ENCODE measurements at places on chromosomes 6 and 20.
A peak's percentile ranks its signal among the peaks of the same experiment; 100 is the strongest.

- DNase-seq: no peak
Measured at GRCh38 chr6:125732398-125732797, 17.0 kb upstream of the HEY2 start.

DNA sequence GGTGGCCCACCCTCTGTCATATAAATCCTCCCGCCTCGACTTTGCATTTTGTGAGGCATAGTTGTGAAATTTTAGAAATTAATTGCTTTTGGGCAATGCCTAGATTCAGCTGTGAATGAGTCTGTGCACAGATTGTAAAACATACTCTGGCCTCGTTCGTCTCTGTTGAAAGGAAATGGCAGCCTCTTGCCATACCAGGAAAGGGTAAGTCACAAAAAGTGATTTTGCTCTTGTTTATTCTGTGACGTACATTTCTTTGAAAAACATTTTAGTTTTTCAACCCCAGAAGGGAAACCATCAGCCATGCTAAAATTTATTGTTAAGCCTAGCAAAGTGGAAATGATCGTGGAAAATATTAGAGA, 15.3 kb upstream of the EXOC2 start:
- DNase-seq: no peak

GRCh38 chr20:59792300-59792699, 141.1 kb downstream of the SYCP2 start:
- DNase-seq: no peak

DNA sequence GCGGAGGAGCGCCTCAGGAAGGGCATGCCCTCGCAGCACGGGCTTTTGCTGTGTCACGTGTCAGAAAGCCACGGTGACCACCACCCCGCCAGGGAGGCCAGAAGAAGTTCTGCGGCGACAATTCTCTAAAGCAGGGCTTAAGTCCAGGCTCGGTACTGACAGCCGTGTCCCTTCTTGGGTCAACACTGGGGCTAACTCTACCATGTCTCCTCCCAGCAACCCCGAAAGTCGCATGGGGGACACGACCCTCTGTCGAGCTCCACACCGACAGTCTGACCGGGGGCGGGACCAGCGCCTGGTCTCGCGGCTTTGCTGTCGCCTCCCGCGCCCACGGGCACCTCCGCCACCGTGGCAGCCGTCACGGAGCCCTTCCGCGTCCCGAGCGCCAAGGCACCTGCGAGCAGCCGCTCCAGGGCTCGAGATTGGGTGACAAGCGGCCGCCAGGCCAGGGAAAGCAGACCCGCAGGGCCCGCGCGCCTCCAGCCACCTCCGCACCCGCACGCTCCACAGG, 534 bp downstream of the NANP start:
- peak; percentile 31 for DNase-seq

DNA sequence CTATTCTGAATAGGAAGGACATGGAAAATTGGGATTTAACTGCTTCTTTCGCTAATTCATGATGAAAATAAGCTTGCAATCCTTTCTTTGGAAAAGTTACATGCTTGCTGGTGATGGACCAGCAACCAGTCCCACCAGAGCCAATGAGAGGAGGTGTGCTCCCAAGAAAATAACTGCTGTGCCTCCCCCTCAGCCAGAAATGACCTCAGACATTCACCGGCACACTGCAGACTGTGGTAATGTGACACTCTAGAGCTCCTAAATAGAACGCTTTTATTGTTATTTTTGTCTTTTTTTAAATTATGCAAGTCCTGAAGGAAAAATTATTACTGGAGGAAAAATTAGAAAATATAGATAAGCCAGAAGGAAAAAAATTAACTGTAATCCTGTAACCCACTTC, 2.6 kb downstream of the PYGB start:
- DNase-seq: no peak

DNA sequence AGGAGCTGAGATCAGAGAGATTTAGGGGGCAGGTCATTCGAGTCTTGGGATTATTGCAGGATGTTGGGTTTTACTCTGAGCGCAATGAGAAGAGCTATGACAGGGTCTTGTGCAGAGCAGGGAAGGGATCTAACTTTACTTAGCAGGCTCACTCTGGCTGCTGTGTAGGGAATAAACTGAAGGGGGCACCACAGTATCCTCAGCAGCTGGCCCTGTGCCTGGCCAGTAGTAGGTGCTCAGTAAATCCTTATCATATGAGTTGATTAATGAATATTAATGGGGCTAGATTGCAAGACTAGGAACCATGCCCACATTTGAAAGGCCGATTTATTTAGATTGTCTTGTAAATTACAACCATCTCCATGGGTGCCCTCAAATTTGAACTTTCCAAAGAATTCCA, 4.6 kb upstream of the MDGA1 start:
- DNase-seq: no peak

DNA sequence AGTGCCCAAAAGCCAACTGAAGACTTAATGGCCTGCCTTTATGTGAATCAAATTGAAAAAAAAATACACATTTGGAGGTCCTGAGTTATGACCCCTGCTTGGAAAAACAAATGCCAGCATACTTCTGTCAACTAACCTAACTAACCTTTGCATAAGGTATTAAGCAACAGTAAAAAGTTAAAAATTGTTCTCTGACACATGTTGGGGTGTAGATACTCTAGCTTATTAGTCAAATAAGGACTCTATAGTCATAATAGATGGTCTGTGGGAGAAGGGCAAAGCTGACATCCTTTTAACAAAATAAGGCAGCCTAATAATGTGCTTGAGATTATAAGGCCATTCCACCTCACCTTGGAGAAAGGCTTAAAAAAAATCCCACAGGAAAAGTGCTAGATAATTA, 140.5 kb downstream of the HIVEP2 start:
- no peak for DNase-seq

DNA sequence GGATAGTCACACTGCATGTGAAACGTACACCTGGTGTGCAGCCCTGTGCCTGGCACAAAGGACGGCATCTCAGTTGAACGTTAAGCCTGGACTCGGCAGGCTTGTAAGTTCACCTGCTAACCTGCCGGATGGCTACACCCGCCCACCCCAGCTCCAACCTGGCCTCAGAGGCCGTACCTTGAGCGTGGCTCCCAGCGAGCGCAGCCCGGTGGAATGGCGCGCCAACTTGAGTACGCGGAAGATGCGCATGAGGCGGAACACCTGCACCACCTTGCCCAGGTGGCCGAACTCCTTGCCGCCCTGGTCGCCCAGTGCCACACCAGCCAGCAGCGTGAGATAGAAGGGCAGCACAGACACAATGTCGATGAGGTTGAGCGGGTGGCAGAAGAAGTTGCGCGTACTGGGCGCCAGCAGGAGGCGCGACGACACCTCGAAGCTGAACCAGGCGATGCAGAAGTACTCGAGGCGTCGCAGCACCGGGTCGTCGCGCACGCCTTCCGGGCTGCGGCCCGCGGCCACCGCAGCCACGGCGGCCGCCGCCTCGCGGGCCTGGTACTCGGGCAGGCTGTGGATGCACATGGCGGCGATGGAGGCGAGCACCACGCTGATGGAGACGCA, 3.3 kb downstream of the KCNS1 start:
- DNase-seq: peak; percentile 53

- peak; percentile 89 for DNase-seq
Measured at GRCh38 chr20:47150403-47151152, 205.9 kb downstream of the ZMYND8 start.

GRCh38 chr20:34647737-34648136, 29.2 kb downstream of the PIGU start:
- no peak for DNase-seq
